ENCODE measurements at places on chromosomes 11 and 22.
A peak's percentile ranks its signal among the peaks of the same experiment; 100 is the strongest.

DNA sequence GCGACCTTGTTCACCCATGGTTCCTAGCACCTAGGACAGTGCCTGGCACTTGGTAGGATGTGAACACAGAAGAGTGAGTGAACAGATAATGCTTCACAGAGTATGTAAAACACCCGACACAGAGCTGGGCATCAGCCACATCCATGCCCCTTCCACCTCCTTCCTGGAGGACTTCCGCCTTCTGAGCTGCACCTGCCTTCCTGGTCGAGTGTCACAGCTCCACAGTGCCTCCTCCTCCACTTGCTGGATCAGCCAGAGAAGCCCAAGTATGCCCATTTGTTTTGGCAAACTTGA is 20.1 kb downstream of the PRDM11 start:
- DNase-seq: no peak

- DNase-seq: no peak
Measured at GRCh38 chr22:24025475-24025874, 14.4 kb downstream of the CABIN1 start.

- DNase-seq: peak; percentile 2
Measured at GRCh38 chr11:69372589-69373250, 78.8 kb downstream of the MYEOV start.

GRCh38 chr11:71446942-71447688 is 1.1 kb downstream of the DHCR7 start:
- DNase-seq: no peak

DNA sequence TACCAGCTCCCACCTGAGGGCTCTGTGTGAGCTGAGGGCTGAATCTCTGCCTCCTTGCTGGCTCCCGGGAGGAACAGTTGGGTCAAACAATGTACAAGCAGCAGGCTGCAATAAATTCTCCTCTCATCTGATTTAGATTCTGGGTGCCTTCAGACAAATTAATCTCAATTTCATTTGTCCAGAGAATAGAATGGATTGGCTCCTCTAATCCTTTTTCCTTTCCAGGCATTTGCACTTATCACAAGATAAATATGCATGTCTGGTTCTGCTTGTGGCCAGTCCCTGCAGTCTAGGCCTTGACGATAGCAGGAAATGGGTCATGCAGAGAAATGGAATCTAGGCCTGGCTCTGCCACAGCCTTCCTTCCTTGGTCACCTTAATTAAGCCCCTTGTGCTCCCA is 28.7 kb downstream of the UPB1 start:
- no peak for DNase-seq

GRCh38 chr11:78613378-78613813 is 38.7 kb upstream of the NARS2 start:
- DNase-seq: no peak

DNA sequence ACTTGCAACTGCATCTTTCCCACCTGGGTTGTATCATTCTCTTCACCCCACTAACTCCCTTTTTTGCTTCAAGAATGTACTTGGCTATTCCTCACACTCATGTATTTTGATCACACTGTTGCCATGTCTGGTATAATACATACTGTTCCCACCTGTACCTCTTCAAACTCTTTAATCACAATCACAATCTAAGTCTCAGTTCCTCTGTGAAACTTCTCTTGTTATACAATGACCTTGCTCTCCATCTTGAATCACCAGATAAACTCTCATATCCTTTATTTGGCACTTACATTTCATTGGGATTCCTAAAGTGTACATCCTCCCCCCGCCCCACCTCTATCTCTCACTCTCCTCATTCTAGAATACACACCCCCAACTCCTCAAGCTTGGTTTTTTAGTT is 516.0 kb upstream of the CHORDC1 start:
- no peak for DNase-seq

DNA sequence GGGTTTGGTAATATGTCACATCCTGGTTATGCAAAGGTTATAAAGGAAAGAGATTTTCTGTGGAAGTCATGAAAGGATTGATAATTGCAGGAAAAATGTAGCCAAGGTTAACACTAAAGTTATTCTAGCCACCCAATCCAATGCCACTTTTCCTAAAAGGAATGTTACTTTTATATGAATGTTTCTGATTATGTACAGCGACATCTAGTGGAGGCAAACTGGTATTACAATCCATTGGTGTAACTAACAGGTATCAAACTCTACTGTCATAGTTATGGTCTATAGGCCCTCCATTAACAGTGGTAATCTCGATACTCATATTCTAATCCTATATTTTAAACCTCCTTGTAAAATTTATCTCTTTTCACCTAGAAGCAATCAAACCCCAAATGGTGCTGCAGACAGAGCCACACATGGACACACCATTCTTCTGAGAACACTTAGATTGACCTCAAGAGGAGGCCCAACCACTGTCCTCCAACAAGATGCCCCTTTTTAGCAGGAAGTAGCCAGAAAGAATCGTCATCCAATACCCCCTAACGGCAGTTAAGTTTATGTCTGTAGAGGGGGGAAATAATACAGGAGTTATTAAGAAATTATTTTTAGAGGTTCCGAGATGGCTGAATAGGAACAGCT is 74.9 kb upstream of the RAG2 start:
- DNase-seq: no peak

- no peak for DNase-seq
Measured at GRCh38 chr11:12199231-12199948, 89.0 kb downstream of the MICAL2 start.

DNA sequence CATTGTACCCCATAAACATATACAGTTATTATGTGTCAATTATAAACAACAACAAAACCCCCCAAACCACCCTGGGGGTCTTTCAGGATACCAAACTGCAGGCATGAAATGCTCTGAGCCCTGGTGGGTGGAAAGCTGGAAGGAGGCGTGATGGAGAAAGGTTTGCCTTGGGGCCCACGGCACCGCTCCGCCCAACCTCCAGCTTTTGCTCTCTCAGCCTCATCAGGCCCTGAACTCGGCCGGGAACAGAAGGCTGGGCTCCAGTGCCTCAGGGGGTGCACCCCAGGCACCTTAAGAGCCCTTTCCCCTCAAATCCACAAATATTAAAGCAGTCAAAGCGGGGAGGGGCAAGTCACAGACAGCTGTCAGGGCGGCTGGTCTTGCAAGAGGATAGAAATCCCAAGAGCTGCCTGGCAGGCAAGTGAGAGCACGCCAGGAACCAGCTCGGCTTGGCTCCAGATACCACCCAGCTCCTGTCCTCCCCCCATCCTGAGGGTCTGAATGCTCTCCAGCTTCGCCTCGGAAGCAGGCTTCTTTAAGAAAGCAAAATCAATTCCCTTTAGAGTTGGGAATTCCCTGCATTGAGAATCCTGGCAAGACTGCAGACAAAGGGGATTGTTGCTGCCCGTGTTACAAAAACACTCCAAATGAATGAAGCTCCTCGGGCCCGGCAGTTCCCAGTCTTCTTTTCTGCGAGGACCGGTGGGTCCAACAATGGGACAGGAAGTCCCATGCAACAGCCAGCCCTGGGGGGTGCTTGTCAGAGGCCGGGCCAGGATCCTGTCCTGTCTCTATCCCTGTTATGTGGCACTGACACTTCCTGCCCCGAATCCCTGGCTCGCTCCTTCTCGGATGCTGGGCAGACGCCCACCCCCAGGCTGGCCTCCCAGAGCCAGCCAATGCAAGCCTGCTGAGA is 80.8 kb downstream of the NAT10 start:
- DNase-seq: no peak

DNA sequence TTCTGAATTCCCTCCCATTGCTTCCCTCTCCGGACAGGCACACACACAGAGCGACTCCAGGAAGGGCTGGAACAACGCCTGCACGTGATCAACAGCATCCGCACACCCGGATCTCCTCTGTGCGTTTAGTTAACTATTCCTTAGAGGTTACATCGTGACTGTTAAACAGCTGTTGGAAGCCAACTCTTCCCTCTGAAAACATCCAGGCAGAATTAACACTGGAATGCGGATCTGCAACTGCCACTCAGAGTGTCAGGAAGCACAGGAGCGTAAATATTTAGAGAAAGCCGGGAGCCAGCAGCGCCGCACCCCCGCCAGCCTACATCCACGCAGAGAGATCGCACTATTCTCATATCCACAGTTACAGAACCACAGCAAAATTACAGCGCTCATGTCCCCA is 46.2 kb downstream of the SHANK2 start:
- DNase-seq: no peak

- DNase-seq: no peak
Measured at GRCh38 chr11:6587360-6587953, 16.0 kb downstream of the RRP8 start.

GRCh38 chr11:46888636-46889035 is 29.7 kb downstream of the LRP4 start:
- DNase-seq: no peak

GRCh38 chr11:104798789-104799188 is 99.5 kb downstream of the CASP12 start:
- DNase-seq: no peak

GRCh38 chr22:44698531-44699421 is 3.2 kb upstream of the PRR5 start:
- no peak for DNase-seq

DNA sequence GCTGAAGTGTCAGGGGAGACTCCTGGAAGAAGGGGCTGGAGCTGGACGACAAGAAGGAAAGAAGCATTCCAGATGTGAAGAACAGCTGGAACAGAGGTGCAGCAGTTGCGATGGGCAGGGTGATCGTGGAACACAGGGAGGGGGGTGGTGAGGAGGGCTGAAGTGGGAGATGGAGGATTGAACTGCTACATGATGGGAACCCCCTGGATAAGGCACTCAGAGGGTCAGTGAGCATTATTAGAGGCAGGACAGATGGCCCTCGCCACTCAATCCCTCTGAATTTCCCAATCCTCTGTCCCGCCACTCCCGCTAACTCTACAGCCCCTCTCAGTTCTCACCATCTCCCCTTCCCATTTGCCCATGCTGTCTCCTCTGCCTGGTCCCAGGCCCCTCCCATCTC is 14.0 kb downstream of the SERPINH1 start:
- DNase-seq: no peak

- no peak for DNase-seq
Measured at GRCh38 chr22:40552070-40552469, 84.4 kb downstream of the MRTFA start.

GRCh38 chr11:1478011-1478410 is 8.6 kb downstream of the MOB2 start:
- DNase-seq: no peak

DNA sequence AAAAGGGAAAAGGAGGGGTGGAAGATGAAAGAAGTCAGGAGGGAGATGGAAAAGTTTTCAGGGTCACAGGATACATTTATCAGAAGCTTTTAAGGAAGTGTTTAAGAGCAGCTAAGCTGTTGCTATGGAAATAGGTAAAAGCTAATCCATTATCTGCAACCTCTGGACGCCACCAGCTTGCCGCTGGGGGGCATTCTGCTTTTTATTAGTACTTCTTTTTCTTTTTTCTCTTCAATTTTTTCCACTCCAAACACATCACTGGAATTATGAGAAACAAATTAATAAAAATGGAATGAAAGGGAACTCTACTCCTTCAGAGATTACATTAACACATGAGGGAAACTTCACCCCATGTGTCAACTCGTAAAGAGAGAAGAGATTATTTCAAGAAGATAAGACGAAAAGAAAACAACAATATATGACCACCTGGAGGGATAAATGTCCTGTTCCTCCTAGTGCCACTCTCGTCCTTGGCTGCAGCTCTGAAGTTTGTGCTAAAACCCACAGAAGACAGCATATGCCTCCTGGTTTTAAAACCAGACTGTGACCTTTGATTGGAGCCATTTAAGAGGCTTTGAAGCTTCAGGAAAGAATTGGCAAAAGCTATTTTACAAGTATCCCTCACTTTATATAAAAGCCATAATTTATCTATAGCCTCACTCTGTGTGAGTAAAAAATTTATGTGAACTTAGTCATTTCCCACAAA is 972.8 kb downstream of the OPCML start:
- DNase-seq: no peak

- DNase-seq: no peak
Measured at GRCh38 chr11:47570651-47571356, 5.4 kb downstream of the PTPMT1 start.

DNA sequence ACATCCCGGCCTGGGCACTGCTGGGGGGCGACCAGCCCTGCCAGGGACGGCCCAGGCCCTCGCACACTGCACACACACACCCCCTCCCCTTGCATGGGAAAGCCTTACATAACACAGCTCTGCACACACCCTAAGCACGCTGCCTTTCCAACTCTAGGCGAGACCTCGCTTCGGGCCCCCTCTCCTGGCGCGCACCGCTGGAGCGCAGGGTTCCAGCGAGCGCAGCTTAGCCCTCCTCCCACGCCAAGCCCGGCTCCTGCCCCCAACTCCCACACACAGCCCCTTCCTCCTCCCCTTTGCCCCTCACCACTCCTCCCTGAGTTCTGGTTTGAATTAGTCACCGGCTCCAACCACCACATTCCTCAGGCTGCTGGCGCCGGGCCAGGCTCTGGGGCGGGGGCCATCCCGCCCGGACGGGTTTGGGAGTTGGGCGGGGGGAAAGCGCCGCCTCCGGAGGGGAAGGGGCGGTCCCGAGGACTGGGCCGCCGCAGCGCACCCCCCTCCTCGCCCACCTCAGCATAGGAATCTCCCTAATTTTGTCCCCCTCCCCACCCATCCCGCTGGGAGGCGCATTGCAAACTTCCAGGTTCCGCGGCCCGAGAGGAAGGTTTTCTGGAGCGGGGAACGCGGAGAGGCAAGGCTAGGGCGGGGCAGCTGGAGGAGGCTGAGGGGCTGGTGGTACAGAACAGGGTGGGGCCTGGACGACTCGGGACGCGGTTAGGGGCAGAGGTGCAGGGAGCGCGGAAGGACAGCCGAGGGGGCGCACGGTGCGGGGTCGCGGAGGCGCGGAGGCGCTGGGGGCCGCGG is 966 bp downstream of the AHNAK start:
- peak; percentile 44 for DNase-seq

- DNase-seq: no peak
Measured at GRCh38 chr11:43738600-43739409, 58.3 kb downstream of the HSD17B12 start.

DNA sequence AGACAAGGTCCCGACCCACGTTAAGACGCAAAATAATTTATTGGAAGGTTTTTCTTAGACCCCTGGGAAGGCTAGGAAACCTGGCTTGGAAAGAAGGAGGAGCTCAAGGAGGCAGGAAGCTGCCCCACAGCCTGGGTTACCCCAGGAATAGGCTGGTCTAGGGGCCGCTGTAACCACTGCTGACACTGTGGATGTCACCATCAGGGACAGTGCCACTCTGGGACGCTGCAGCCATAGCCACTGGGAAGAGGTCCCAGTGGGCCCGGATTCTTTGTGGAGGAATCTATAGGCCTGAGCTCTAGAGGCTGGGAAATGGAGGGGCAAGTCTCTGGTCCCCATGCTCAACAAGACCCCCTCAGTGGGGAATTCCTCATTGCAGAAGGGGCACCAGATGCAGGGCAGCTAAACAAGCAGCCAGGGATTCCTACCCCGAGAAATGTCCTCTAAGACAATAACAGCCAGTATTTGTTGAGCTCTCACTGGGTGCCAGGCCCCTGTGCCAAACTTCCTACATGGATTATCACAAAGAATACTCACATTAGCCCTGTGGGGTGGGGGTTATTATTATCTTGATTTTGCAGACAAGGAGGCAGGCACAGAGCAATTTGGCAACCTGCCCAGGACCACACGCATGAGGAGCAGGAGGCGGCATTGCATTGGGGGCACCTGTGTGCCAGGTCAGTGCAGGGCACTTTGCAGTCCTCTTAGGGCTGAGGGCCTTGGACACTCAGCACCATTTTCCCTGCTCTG is 19.5 kb upstream of the CHKA start:
- DNase-seq: no peak

GRCh38 chr22:17638182-17638431 is 450 bp upstream of the BCL2L13 start:
- no peak for DNase-seq
